ENCODE measurements at places on chromosomes 6 and 20.

- DNase-seq, result no peak
Measured at GRCh38 chr20:33664085-33664761, 2.1 kb downstream of the C20orf144 start.

- peak; percentile 59 for DNase-seq
Measured at GRCh38 chr6:15351631-15352030, 105.8 kb downstream of the JARID2 start.

DNA sequence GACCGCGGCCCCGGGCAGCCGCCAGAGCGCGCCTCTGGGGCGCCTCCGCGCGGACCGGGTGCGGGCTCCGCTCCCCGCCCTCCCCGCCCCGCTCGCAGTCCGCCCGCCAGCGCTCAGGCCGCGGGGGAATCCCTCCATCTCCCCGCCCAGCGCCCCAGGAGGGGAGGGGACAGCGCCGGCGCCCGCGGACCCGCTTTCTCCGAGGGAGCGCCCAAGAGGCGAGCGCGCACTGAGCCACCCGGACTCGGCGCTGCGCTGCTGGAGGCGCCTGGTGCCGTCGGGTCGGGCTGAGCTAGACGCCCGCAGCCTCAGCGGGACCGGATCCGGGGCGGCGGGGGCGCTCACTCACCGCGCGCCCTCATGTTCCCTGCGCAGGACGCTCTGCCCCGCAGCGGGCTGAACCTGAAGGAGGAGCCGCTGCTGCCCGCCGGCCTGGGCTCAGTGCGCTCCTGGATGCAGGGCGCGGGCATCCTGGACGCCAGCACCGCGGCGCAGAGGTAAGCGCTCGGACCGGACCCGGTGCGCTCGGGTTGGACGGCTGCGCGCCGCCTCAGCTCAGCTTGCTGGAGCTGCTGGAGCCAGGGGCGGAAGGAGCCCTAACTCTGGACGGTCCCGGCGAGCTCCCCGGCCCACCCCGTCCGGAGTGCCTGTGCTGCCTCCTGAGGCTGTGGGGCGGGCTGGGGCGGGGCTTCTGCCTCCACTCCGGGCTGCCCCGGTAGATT, 867 bp downstream of the EBF4 start:
- DNase-seq, result no peak

DNA sequence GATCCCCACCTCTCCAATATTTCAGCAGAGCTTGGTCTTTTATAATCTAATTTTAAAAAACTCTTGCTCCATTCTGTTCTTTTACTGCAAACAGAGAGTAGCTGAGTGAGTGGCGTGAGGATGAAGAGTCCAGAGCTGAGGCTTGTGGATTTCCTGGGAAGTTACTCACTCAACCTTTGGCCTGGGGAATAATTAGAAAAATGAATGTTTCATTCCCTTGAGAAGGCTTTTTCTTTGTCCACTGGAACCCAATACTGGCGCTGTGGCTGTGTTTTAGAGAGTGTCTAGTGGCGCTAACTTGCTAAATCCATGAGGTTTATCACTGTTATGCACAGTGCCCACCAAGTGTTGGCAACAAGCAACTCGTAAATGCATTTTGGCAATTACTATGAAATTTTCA, 251.5 kb downstream of the HIVEP2 start:
- DNase-seq, result peak; percentile 91

GRCh38 chr6:108914235-108915022, 66.2 kb downstream of the ARMC2 start:
- DNase-seq, result peak; percentile 44

DNA sequence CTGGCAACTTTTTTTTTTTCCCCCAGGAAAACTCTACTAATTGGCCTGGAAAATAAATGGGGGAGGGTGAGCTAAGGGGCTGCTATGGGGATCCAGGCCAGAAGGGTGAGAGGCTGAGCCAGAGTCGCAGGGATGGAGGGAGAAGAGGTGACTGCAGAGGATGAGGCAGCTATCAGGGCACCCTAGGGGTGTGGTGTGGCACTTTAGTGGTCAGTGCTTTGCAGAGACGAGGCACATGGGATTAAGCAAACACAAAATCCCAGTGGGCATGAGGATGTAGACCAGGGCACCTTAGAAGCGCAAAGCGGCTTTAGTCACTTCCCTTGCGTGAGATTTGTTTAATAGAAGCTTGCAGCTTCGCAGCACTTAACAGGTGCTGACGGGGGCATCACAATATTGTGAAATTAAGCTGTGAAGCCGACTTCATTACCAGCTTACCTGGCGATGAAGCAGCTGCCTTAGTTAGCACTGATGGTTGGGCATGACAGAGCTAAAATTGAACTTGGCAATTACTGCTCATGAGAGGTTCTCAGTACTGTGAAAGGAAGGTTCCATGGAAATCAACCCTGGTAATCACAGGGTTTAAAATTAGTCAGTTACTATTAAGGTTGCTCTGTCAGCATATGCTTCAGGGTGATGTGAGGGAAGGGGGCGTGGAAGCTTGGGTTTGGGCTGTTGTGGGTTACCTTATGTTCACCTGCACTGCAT, 26.0 kb downstream of the TOX2 start:
- no peak for DNase-seq

GRCh38 chr6:33824461-33825154, 20.8 kb upstream of the MLN start:
- DNase-seq, result no peak

- peak; percentile 98 for DNase-seq
Measured at GRCh38 chr20:36808317-36809257, 35.0 kb upstream of the DSN1 start.

DNA sequence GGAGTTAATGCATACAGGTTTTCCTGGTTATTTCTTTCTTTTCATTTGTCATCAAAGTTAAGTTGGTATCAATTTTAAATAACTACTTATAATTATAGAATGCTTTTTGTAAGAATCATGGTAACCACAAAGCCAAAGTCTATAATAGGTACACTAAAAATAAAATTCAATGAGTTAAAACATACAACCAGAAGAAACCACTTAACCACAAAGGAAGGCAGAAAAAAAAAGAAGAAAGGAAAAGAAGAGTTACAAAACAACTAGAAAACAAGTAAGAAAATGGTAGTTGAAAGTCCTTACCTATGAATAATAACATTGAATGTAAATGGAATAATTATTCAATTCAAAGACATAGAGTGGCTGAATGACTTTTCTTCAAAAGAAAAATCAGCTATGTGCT, 45.6 kb downstream of the THBS2 start:
- DNase-seq, result no peak

DNA sequence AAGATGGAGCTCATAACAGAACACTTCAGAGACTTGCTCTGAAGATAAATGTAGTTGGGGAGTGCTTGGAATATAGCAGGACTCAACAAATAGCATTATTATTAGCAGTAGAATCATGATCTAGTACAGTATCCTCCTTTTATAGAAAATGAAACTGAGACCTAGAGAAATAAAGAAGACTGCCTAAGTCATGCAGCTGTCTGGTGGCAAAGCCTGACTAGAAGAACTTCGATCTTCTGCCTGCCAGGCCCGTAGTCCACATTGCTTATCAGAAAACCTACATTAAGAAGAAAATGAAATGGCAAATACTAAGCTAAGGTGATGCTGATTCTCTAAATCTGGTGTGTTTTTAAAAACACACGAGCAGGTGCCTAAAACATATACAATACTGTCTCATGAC, 46.4 kb upstream of the DST start:
- DNase-seq, result no peak

DNA sequence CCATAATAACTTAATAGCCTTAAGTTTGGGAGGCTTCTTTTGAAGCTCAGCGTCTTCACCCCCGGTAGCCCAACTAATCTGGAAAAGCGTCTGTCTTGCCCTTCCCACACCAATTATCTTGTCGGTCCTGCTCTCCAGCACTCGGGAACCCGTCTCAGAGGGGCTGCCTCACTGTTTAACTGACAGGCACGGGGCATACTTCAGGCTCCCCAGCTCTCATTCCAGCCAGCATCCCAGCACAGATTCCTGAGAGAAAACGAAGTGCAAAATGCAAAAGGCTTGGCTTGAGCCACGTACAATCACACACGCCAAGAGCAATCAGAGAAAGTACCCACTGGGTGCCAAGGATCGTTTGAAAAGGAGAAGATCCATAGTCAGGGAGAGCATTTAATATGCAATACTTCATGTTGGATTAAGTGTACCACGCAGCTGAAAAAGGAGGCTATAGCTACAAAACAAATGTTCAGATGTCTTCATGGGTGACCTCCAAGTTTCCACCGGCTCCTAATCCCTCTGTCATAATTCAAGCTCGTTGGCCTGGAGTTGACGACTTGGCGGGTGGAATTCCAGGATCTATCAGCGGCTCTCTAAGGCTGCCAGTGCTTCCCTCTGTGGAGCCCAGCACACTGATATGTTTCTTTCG, 53.7 kb upstream of the STX16 start:
- DNase-seq, result no peak

DNA sequence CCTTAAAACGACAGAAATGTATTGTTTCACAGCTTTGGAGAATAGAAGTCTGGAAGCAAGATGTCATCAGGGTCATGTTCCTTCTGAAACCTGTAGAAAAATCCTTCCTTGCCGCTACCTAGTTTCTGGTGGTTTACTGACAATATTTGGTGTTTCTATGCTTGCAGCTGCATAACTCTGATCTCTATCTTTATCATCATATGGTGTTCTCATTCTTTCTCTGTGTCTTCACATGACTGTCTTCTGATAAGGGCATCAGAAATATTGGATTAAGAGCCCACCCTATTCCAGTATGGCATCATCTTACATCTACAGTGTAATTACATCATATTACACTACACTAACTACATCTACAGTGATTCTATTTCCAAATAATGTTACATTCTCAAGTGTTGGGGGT, 148.0 kb downstream of the MANEA start:
- DNase-seq, result no peak

- DNase-seq, result peak; percentile 80
Measured at GRCh38 chr6:95601133-95601532, 23.8 kb downstream of the MANEA start.

GRCh38 chr6:1311400-1312202, at the start of gene FOXQ1:
Gene FOXQ1 (plus strand): TSS chr6:1312098. CDS start chr6:1312705, 607 bp downstream.
- peak; percentile 61 for DNase-seq

GRCh38 chr6:104630955-104631354, 228.8 kb downstream of the HACE1 start:
- DNase-seq, result no peak

DNA sequence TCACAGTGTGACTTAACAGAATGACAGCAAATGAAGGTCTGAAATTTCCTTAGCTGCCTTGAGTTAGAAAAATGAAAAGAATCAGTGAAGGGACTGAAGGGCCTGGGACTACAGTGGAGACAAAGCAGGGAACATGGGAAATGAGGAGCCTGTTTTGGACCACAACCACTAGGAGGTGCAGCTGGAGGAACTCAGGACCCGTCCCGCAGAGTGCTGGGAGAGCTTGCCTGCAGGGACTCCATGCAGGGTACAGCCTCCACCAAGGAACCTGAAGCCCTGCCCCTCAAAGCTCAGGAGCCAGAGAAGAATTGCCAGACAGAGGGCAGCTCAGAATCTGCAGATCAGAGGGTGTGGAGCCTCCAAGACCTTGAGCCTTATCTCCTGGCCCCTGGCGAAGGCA, 50.7 kb downstream of the LRFN2 start:
- DNase-seq, result peak; percentile 25

DNA sequence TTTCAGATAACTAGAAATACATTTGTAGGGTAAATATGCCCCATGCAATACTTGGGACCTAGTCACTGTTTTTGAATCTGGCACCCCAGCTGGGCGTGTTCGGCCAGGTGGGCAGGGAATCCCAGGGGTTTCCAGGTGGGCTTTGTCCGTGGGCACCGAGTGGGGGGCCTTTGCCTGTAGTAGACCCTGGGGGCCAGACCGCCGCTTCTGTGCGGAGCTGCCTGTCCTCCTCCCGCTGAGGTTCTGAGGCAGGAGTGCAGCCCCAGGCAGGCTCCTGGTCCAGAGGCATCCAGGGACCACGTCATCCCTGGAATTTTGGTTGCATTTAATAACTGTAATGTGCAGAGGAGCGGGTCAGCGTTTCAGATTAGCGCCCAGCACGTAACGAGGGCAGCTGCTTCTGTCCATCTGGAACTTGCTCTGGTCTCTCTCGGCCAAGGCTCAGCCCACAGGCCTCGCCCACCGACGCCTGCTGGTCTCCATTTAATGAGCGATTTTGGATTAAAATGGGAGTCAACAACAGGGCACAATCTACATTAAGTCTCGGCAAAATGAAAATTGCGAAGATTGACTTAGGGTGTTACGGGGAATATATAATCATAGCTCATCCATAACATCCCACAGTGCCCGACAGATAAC, 12.8 kb downstream of the BHLHE23 start:
- no peak for DNase-seq

DNA sequence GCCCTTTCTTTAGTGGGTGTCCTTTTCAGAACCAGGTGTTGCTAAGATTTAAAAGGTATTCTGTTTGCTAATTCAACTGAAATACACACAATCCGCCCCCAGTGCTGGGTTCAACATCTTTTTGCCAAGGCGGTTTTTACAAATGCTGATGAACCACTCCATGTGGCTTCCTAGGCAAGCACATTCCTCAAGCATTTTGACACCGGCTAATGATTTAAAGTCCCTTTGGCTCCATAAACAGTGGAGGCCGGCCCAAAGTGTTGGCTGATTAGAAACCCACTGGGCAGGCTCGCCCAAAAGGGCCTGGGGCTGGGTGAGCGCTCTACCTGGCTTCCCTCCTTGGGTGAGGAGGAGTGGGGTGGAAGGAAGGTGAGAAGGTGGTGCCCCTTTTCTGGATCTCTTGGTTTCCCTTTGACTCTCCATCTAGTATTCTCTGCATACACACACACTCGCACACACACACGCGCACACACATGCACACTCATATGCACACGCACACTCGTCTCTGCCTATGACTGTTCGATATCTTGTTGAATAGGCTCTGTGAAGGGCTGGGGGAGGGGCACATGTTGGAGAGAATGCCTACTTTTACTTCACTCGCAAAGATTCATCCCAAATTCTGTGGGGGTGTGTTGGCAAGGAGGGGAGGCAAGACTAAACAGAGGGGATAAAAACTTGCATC, 66.7 kb upstream of the ARMC2 start:
- DNase-seq, result peak; percentile 32

DNA sequence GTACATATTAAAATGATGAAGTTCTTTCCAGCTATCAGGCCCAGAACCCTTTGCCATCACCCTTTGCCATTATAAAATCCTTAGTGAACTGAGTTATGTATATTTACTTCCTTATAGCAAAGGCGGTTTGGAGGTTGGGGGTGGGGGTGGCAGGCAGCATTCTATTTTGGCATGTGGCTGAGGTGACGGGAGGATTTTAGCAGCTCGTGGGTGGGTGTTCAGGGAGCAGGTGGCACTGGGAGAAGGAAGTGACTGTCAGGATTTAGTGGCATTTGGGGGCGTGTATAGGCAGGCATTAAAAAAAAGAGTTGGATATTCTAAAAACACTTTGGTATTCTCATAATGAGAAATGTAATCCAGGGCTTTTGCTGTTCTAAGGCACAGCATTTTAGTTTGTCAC, 150.7 kb downstream of the RIMS1 start:
- no peak for DNase-seq

DNA sequence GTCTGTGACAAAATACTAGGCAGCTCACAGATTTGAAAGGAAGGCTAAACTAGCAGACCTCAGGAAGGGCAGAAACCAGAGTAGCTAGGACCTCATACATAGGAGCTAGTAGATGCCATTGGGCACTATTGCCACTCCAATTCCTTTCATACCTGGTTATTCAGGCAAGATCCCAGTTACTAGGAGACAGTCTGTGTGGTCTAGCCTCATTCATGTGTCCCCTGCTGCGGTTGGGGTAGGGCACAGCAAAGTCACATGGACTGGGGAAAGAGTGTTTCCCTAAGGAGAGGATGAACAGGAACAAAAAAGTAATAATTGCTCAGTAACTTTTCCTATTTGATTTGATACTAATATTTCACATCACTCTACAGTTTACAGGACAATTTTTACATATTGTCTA, 204.6 kb upstream of the HEY2 start:
- DNase-seq, result no peak
